Right forelimb (tissue), 1 donor: ENCODE measurements at places on chromosomes 3 and 15.

- no peak for DNase-seq
Observed at GRCh38 chr3:126964261-126964660, 18.7 kb upstream of the PLXNA1 start.

DNA sequence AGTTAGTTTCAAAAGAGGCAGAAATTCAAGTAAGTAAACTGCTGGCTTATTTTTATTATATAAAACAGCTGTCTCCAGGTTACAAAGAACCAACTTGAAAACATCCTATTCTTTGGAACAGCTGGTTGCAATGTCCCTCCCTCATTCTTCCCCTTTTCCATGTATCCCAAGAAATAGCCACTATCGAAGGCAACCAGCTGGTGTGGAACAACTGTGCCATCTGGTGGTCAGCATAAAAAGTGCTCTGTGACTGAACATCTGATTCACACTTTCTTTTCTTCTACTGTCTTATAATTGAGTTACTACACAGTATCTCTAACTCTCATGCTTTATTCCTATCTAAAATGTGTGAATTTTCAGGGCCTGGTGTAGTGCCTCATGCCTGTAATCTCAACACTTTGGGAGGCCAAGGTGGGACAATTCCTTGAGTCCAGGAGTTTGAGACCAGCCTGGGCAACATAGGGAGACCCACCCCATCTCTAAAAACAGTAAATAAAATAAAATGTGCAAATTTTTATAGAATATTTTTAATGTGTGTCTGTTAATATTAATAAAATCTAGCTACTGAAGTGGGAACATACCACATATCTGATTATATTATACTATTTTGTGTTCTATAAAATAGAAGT is 9.6 kb downstream of the OSBPL11 start:
- peak; percentile 64 for DNase-seq

- no peak for DNase-seq
Observed at GRCh38 chr3:76203578-76203977, 418.2 kb upstream of the ZNF717 start.

GRCh38 chr3:50396502-50396901 is 37.2 kb upstream of the TMEM115 start:
- no peak for DNase-seq

DNA sequence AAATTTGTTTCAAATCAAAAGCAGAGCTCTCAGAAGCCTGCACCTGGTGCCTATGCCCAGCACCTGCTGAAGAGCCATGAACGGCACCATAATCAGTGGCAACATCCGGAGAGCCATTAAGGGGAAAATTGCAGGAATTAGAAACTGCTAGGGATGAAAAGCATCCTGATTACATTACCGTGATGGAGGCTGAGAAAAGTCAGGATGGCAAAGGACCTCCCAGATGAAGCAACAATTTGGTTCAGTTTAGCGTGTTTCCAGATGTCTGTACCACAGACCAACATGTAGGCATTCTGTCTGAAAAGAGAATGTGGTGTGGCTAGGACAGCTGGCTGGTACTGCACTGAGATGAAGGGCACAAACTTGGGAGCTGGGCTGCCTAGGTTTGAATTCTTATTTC is 106.1 kb downstream of the EOMES start:
- DNase-seq = no peak
